Left kidney (tissue), 8 donors: ENCODE measurements at places on chromosomes 16 and 17.

DNA sequence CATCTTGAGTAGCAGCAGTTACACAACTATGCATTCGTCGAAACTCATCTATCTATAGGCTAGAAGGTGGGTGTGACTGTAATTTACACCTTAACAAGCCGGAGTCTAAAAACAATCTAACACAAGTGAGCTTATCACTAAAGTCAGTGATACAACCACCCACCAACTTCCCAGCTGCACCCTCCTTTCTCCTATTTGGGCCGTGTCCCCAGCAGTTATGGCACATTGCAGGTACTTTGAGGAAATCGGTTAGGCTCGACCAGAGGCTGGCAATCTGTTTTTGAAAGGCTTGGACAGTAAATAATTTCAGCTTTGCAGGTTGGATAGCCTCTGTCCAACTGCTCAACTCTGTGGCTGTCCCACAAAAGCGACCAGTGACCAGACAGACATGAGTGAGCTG is 26.0 kb downstream of the USP22 start:
- DNase-seq, result no peak

GRCh38 chr17:75130632-75131277 is 787 bp downstream of the NT5C start:
- DNase-seq, result peak; percentile 63

- DNase-seq, result no peak
Observed at GRCh38 chr17:16442141-16442540, 26.8 kb downstream of the TRPV2 start.

GRCh38 chr17:79033741-79034501 is 10.0 kb downstream of the C1QTNF1 start:
- no peak for DNase-seq

- no peak for DNase-seq
Observed at GRCh38 chr17:74736513-74737298, at the start of gene RAB37. Gene RAB37, plus strand, starts transcription at chr17:74737256. Its CDS starts 17 bp downstream, at chr17:74737273.

DNA sequence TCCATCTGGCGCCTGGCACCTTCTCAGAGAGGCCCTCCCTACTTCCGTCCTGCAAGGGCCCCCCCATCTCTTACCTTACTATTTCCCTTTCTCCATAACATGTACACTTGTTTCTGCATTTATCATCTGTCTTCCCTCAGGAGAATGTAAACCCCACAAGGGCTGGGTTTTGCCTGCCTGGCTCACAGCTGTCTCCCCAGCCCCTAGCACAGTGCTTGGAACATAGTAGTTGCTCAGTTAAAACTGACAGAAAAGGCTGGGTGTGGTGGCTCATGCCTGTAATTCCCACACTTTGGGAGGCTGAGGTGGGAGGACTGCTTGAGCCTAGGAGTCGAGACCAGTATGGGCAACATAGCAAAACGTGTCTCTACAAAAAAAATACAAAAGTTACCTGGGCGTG is 5.7 kb upstream of the SNN start:
- DNase-seq, result no peak

DNA sequence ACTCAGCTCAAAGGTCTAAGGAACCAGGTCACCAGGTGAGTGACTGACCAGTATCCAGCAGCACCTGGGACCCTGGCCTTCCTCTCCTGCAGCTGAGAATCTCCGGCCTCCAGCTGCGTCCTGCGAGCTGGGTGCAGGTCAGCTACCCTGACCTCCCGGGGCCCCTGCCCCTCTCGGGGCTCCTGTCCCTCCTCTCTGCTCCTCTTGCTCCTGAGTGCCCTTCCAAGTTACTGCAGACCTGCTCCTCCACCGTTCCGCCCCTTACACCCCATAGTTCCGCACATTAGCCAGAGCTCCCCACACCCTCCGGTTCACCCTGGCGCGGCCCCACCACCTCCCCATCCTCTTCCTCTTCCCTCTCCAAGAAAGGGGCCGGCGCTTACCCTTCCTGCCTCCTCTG is 10.6 kb downstream of the FOXJ1 start:
- DNase-seq, result no peak
